Bronchial epithelial cell (primary cell): ENCODE measurements at places on chromosomes 2 and 18. TPM values are rescaled to one million over a fixed set of nuclear protein-coding genes. Genes with fewer than 3 reads are reported as not detected.

- no peak for DNase-seq
Observed at GRCh38 chr2:238989484-238989883, 141.6 kb downstream of the TWIST2 start.

Gene TACR1
- total RNA-seq, result not detected in 2 replicates

Gene TMEM178A
- total RNA-seq, result 0.26 and 0.51 TPM in 2 replicates

- no peak for DNase-seq
Observed at GRCh38 chr18:75544051-75544481, 116.6 kb upstream of the SMIM21 start.

Gene LPIN2
- total RNA-seq, result 6.0 and 6.3 TPM in 2 replicates

- DNase-seq, result no peak
Observed at GRCh38 chr2:180669016-180669415, 311.4 kb upstream of the UBE2E3 start.

- no peak for DNase-seq
Observed at GRCh38 chr18:57787068-57787685, 15.9 kb downstream of the ATP8B1 start.

DNA sequence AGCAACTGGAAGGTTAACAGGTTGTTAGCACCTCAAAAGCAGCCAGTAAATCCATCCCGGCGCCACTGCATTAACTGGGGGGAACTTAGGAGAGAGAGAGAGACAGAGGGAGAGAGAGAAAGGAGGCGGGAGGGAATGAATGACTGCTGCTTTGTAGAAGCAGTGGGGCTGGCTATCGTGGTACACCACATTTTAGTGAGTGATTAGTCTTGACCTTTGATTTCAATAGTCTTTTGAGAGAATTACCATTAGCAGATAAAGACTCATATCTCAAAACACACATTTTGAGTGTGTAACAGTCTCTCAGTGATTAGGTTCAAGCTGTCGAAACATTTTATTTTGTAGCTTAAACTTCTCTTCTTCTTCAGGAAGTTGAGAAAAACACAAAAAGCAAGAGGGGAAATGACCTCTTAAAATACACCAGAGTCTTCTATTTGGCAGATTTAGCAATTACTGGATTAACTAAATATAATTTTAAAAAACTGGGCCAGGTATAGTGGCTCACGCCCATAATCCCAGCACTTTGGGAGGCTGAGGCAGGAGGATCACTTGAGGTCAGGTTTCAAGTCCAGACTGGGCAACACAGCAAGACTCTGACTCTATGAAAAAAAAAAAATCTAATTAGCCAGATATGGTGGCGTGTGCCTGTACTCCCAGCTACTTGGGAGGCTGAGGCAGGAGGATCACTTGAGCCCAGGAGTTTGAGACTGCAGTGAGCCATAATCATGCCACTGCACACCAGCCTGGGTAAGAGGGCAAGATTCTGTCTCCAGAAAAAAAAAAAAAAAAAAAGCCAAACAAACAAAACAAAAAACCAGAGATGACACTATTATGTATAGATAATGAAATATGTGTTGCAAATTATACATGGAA is 22.0 kb upstream of the PNO1 start:
- DNase-seq, result no peak

Gene PIEZO2
- under 0.01 and 1.3 TPM in 2 replicates for total RNA-seq
